ENCODE measurements at places on chromosomes 4 and X.

GRCh38 chrX:39972340-39972739, 125.4 kb downstream of the BCOR start:
- DNase-seq, result no peak

- no peak for DNase-seq
Observed at GRCh38 chr4:14867847-14868246, 134.4 kb upstream of the CPEB2 start.

GRCh38 chr4:162952232-162952631, 214.5 kb downstream of the NAF1 start:
- DNase-seq, result no peak

GRCh38 chr4:54493862-54494261, 163.9 kb upstream of the KIT start:
- no peak for DNase-seq
